ENCODE measurements at places on chromosomes 12 and 14.

- no peak for DNase-seq
These were observed 83.2 kb upstream of the HMGA2 start for GRCh38 chr12:65740873-65741600.

- DNase-seq = no peak
These were observed 82.6 kb upstream of the HMGA2 start for GRCh38 chr12:65741656-65742017.

GRCh38 chr14:31194095-31194494 is 13.5 kb downstream of the HECTD1 start:
- DNase-seq = no peak

DNA sequence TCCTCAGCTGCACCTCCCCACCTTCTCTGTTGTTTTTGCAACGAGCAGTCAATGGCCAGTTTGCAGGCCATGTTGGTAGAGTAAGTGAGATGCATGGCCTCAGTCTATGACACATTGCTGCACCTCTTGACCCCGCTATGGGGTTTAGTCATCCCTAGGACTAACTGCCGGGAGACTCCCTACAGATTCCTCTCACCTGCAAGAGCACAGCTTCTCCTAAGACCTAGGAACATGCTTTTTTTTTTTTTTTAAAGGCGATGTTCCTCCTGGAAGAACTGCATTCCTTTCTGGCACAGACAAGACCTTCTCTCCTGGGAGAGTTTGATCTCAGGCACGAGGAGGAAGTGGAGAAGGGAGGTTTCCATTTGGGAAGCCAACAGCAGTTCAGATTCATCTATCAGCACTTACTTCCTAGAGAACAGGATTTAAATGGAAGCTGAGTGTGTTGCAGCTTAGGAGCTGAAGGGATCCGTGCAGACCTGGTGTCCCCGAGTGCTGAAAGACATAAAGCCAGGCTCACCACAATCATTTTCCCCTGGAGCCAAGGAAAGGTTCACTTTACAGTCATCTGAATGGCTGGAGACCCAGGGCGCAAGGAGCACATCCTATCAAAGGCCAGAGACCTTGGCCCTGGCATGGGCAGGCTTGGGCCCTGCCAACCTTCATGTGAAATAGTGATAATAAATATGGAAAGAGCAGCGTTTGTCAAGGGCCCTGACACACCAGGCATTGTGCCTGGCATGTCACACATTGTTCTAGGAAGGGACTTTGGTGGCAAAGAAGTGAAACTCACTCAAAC is 104.1 kb downstream of the LGMN start:
- DNase-seq = no peak

DNA sequence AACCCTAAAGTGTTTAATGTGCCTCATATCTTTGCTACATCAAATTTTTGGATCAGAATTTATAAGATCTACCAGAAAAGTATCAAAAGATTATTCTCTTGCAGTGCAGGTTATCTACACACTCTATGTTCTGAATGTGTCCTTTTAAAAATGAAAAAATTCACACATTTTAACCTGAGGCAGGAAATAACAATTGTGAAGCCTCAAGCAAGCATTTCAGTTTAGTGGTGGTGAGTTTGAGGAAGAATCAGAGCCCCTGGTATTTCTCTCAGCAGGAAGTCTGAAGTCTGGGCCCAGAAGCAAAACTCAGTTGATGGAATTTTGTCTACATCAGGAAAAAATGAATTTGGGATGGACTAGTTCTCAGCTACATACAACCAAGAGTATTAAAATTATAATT is 137.0 kb upstream of the PZP start:
- no peak for DNase-seq

- no peak for DNase-seq
These were observed 23.4 kb downstream of the CGRRF1 start for GRCh38 chr14:54533100-54533499.

- DNase-seq = no peak
These were observed 84.8 kb downstream of the EEA1 start for GRCh38 chr12:92844151-92844763.

DNA sequence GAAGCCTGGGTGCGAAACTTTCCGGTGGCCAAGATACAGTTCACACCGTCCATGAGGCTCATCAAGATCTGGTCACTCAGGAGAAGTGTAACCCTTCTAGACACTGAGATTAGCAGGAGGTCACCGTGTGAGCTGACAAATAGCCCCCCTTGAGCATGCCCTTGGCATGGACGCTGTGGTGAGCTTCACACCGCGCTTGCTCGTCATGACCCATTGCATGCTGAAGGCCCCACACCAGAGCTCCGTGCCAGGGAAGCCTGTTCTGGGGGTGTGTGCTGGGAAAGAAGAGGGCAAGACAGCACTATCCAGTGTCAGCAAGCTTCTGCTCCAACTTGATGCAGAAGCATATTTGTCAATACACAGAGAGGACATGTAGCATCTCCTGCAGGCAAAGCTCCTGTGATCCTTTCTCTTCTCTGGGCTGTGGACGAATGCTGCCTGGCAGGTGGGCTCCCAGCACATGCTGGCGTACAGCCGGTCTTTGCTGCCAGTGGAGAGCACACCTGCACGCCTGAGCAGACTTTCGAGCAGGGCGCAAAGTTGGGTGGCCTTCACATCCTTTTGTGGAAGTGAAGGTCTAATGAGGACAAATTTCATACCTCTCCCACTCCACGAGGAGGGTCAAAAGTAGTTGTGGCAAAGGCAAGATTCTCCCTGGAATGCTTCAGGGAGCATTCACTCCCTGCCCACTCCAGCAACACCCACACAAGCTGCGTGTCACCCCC is 126.9 kb upstream of the FKBP4 start:
- no peak for DNase-seq

- no peak for DNase-seq
These were observed 68.6 kb upstream of the MAX start for GRCh38 chr14:65170768-65171507.

- no peak for DNase-seq
These were observed 35.5 kb upstream of the ALX1 start for GRCh38 chr12:85244561-85244960.

GRCh38 chr12:70936203-70936813 is 15.8 kb upstream of the PTPRR start:
- DNase-seq = no peak

GRCh38 chr12:109449845-109450532 is 27.1 kb downstream of the KCTD10 start:
- DNase-seq = no peak

- DNase-seq = no peak
These were observed 76.7 kb downstream of the TBK1 start for GRCh38 chr12:64528616-64529015.

DNA sequence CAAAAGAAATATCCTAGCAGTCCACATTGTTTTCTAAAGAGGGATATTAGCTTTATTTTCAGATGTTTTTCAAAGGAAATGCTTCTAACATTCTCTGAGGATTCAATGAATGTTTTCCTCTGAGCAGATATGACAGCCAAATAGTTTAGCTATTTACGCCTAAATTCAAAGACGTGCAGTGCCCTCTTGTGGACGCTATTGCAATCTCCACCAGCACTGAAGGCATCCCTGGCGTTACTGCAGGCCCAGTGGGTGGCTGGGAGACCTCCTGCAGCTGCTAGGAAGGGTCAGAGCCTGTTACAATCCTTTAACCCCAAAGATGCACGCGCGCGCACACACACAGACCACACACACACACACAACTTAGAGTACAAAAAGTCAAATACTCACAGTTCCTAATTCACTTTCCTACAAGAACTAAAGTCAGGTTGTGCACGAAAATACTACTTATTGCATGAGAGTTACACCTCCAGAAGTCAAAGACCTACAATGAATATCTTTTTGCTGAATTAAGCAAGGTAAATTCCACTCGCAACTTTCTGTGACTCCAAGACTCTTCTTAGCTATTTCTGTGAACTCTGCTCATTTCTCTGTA is 589.3 kb upstream of the TMEM132C start:
- DNase-seq = peak; percentile 58

DNA sequence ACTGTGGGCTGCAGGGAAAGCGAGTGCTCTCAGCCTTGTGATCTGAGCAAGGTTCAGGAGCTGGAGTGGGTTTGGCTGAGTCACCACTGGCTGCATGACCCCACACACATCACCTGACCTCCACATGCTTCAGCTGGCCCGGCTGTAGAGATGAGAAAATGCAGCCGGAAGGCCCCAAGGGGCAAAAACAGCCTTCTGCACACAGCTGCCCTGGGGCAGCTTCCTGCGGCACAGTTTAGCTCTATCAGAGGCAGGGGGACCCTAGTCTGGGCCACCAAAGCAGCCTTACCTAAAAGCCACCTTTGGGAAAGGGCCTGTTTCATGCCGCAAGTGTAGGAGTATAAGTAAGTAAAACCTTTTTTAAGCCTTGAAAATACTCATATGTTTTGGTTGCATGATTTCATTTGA is 123.3 kb downstream of the SSPN start:
- no peak for DNase-seq

DNA sequence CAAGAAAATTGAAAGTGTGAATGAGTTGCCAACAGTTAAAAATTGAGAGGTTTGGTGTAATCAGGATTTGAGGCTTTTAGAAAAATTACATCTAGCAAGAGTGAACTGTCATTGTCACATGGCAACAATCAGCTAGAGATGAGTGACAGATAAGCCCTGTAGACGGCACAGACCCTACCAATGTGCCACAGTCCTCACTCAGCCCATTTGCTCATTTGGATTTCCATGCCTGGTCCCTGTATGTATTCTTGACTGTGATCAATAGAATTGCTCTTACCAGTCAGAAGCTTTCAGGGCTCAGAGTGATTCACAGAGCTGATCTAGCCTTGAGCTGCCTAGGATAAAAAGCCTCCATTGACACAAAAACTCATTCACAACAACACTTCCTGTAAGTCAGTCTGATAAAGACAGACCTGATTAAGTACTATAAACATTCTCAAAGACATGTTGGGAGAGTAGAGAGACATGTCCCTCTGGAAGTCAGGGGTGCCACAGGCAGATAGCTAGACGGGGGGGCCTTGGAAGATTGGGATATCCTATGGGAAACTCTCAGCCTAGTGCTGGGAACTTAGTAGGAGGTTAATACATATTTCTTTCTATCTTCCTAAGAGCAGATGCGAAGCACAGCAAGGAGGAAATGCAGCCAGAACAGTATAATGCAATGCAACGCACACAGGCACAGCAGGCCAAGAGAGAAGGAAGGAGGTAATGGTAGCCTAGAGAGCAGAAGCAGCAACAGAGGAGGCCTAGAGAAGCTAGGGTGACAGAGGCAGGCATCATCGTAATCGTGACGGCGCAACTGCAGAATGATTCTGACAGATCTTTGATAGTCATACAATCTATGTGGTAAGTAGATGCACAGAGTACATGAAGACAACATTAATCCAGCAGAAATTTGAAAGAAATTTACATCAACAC is 2.0 kb upstream of the PELI2 start:
- no peak for DNase-seq

- no peak for DNase-seq
These were observed 116.1 kb upstream of the FBXO33 start for GRCh38 chr14:39548358-39548757.

- DNase-seq = no peak
These were observed 229.8 kb downstream of the DPF3 start for GRCh38 chr14:72663956-72664650.

DNA sequence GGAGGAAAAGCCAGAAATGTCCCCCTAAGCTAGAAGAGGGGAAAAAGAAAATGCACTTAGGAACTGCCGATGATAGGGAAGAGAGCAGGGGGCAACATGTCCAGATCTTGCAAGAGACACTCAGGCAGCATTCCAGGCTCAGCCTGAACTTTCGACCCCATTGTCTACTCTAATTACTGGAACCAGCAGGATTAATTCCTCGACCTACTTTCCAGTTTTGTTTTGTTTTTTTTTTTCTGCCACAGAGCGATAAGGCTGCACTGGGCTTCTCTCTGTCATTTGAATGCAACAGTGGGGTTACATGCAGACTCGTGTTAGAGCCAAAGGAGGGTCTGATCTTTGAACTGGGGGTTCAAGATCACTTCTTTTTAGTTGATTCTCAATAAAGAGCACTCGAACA is 68.7 kb upstream of the MED13L start:
- no peak for DNase-seq

DNA sequence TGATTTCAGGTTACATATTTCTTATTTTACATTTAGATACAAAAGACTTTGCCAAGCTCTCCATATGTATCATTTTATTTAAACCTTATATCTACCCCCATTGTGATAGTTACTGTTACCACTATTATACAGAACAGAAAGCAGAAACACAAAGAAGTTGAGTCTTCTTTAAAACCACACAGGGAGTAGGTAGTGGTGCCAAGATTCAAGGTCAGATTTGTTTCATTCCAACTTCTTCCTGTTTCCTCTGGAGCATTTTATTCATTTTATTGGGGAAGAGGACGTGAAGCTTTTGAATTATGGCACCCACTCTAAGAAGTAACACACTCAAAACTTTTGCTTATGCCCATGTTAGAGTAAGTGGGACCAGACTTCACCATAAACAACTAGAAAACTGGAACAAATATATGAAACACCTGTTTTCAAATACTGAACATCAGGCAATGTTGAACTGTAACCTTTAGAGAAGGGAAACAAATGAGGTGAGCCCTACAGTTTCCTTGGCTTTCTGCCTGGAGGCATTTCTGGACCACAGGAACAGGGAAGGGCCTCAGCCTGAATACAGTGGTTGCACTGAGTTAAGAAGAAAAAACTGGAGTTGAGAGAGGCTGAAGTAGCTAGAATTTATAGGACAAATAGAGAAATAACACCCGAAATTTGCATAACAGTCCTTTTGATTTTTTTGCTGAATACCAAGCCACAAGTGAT is 160.4 kb upstream of the SSTR1 start:
- no peak for DNase-seq

DNA sequence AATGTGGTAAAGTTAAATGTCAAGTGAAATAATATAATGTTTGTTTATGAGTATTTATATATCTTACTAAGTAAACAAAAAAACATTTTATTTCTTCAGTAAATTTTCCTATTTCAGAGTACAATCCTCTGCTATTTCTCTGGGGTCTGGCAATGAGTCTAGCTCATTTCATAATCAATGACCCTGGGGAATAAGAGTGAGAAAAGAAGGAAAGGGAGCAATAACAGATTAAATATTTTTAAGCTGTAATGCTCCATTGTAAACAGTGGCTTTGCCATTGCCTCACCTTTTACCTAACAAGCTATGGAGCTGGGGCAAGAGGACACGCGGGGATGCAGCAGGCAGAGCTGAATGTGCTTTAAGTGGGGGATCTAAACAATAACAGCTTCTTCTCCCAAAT is 1071.9 kb downstream of the FLRT2 start:
- DNase-seq = no peak

- no peak for DNase-seq
These were observed 15.3 kb downstream of the TAOK3 start for GRCh38 chr12:118357257-118358007.

DNA sequence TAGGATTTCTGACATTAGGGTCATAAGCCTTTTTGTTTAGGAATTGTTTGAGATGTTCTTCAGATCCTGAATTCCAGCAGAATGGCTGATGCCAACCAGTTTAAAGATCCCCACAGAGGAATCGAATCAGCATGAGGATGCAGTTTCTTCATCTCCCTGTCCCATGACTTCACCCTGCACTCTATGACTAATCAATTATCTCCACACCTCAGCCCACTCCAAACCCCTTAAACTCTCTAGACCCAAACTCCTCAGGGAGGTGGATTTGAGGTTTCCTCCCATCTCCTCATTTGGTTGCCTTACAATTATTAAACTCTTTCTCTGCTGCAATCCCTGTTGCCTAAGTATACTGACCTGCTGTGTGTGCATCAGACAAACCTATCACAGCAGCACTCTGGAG is 86.5 kb upstream of the CRY1 start:
- DNase-seq = no peak
